HT-29 (cell line): ENCODE measurements at places on chromosomes 12 and 14. TPM values are rescaled to one million over a fixed set of nuclear protein-coding genes. Genes with fewer than 3 reads are reported as not detected.

DNA sequence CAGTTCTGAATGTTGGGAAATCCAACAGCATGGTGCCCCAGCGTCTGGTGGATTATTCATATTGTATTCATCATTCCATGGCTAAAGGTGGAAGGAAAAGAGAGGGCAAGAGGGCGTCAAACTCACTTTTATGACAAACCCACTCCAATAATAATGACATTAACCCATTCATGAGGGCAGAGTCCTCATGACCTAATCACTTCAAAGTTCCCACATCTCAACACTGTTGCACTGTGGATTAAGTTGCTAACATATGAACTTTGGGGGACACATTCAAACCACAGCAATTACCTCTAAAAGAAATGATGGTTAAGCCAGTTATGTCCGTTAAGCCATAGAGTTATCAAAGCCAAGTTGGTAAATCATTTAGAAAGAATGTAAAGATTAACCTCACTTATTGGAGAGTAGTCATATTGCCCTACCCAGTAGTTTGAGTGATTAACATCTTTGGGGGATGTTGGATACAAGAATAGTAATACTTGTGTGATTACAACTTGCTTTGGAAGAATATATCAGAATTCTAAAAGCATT, 212.4 kb upstream of the FLRT2 start:
- DNase-seq, result no peak

GRCh38 chr12:78866518-78866917, 1.9 kb downstream of the SYT1 start:
- DNase-seq, result no peak

DNA sequence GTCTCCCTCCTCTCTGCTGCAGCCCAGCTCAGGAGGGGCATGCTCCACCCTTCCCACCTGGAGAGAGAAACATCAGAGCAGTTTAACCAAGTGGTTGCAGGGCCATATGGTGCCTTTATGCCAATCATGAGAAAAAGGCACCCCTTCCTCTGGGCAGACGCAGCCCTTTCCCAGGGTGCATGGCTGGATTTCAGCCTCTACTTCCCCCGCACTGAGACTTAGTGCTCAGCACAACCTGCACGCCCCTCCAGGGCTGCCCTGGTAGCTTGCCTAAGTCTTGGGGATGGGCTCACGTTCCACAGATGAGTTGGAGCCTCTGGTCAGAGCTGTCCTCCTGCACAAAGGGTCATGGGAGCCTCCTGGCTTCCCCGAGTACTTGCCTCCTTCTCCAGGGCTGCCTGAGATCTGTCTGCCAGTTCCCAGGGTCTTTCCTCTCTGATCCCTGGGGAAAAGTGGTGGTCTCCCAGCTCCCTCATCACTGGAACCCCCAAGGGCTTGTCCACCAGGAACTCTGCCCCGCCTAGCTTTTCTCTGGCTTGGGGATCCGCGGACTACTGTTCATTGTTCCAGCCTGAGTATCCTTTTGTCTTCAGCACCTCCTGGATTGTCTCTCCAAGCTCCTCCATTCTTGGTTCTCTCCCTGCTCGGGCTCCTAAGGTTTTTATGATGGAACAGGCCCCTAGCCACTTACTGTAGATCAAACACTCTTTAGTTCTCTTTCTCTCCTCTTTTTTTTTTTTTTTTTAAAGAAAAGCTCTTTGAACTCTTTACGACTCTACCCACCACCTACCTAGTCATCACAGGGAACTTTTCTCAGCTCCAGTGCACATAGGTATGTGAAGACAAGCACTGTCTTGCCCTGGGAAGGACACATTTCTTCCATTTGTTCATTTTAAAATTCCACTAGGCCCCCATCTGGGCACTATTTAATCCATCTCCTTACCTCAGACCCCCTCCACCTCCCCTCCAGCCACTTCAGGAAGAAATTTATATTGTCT, 6.1 kb upstream of the KRT74 start:
- no peak for DNase-seq

DNA sequence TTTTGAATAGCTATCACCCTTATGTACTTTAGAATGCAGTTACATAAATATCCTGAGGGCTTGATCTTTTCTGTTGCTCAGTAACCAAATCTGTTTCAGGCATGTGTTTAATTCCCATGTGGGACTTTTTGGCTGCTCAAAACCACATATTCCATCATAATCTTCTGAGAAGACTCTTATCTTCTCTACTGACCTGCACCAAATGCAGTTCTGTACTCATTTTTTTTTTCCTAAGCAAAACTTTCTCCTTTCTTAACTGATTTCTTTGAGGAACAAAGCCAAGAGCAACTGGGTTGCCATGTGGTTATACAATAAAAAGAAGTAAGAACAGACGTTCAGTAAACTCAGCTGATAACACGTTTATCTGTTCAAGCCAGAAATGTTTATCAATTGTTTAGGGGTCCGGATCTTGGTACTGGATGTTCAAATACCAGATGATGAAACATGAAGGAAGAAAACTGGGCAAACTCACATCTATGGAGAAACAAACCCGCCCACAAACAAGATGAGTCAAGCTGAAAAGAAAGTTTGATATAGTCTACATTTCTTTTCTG, 50.1 kb downstream of the TMEM132C start:
- no peak for DNase-seq

GRCh38 chr14:64792231-64792630, 87.5 kb downstream of the SPTB start:
- no peak for DNase-seq

DNA sequence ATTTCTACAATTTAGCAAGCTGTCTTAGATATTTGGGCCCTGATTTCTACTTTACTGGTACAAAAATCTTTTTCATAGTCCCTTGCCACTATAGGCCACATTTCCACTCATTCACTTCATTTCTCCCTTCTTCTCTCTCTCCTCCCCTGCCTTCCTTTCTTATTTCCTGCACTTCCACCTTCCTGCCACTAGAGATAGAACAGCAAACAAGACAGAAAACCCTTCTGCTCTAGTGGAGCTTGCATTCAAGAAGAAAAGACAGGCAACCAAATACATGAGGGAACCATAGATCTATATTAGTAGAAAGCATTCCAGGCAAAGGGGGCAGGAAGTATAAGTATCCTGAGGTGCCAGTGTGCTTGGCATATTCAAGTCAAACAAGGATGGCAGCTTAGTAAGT, 623.5 kb downstream of the FLRT2 start:
- no peak for DNase-seq

DNA sequence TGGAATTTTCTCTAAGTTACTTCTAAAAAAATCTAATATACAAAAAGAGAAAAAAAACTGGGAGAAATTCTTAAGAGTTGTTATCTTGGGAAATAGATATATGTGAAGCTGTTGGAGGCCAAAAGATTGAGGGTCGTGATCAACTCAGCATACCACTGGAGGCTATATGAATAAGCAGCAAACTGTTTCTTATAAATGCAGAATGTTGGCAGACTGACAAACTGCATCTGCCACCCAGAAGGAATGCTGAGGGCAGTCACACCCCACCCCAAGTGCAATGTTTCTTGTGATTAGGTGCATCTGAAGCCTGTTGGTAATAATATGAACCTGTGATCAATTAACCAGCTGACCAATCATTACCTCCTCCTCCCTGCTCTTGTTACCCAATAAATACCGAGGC, 818.6 kb upstream of the MGAT4C start:
- no peak for DNase-seq

DNA sequence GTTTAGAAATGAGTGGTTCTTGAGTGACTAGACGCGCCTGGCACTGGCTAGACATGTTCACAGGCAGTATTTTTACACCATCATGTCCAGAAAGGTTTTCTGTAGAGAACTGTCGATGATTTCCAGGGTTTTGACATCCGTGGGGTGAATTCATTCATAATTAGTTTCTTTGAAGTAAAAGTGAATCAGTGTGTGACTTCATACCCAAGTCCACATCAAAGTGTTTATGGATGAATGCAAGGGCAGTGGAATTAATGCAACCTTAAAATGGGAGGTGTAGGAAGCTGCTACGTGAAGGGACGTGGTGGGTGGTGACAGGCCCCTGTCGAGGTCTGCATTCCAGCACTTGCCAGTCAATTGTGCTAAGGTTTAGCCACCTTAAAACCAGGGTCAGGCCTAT, 38.4 kb upstream of the ELK3 start:
- DNase-seq, result no peak

DNA sequence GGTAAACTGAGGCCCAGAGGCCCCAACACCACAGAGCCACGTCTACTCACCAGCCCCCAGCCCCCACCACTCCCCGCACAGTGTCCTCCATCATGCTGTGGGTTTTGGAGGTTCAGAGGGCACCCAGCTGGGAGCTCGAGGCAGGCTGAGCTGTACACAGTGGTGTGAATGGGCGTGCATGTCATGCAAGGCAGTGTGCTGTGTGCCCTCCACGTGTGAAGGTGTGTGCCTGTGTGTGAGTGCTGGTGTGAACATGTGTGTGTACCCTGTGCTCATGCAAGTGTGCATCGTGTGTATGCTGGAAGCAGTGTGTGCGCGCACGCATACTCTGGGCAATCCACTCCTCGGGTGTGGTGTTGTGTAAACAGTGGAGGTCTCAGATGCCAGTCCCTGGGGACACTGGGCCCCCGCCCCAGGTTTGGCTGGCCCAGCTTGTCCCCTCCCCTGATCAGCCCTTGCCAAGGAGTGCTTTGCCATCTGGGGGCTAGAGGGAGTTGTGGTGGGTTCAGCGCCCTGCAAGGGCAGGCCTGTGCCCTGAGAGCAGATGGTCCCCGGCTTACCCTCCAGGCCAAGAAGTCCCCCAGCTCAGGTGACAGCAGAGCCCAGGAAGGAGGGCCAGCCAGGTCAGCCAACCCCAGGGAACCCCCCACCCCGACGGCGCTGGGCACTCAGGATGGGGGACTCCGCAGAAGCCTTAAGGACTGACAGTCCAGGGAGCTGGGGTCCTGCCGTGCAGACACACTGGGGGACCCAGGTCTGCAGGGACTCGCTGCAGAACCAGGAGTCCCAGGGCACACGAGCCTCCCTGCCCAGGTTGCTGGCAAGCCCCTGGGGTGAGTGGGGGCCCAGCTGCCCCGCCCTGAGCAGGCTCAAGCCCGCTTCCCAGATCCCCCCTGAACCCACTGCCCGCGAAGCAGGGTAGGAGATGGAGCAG, 23.8 kb upstream of the GPR132 start:
- DNase-seq, result no peak

GRCh38 chr12:19482551-19483109, 43.3 kb downstream of the AEBP2 start:
- no peak for DNase-seq

- DNase-seq, result no peak
These were observed 250.8 kb downstream of the SLC6A15 start for GRCh38 chr12:84661786-84662185.

- no peak for DNase-seq
These were observed 3.2 kb upstream of the MEG3 start for GRCh38 chr14:100822532-100823296.

GRCh38 chr14:35284506-35284905, 7.7 kb upstream of the PSMA6 start:
- DNase-seq, result no peak

DNA sequence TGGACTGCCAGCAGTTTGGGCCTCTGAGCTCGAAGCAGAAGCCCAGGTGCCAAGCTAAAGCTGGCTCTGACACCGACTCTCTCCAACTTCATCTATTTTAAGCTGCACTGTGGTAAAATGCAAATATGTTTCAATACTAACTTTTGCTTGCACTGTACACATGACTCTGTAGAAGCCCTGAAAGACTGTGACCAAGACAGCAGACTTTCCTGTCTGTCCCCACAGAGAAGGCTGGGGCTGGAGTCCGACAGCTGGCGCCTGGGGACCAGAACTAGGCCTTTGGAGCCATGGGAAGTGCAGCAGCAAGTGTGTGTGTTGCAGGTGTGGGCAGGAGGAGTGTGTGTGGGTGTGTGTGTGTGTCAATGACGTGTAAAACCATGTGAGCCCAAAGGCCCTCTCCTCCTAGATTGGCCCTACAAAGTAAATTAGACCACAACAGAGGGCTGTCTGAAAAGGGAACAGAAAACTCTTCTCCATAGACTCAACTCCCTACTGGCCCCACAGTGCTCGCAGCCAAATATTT, 16.4 kb upstream of the RAB35 start:
- DNase-seq, result no peak

DNA sequence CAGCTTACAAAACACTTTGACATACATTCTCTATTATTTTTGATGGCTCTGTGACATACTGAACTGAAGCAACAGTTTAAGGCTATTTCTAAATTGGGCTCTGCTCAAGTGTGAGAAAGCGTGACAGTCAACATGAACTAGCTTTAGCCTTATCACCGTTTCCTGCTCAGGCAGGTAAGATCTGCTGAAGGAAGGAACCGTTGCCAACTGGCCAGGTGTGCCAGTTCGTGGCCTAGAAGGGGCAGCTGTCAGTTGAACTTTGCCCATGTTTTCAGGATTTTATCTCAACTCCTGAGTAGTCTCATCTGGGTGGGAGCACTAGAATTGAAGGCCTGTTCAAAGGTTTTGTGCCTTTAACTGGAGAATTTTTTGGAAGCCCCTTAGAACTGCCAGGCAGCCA, 79.5 kb downstream of the ETV6 start:
- DNase-seq, result peak; percentile 86

DNA sequence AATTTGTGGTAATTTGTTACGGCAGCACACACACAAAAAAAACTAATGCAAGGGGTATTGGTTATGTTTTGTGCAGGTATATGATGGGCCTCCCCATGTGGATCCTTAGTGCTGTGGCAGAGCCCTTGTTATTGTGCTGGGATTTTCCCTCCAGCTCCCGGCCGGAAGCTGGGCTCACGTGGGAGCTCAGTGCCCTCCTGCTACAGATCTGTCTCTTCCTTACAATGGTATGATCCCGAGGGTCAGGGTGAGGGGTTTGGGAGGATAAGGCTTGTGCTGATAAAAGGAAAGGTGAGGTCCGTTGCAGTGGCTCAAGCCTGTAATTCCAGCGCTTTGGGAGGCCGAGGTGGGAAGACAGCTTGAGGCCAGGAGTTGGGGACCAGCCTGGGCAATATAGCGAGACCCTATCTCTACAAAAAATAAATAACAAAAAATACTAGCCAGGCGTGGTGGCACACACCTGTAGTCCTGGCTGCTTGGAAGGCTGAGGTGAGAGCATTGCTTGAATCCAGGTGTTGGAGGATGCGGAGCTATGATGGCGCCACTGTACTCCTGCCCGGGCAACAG, 861 bp upstream of the SLC48A1 start:
- DNase-seq, result no peak

- no peak for DNase-seq
These were observed 93.1 kb upstream of the ZDHHC17 start for GRCh38 chr12:76670776-76671175.

DNA sequence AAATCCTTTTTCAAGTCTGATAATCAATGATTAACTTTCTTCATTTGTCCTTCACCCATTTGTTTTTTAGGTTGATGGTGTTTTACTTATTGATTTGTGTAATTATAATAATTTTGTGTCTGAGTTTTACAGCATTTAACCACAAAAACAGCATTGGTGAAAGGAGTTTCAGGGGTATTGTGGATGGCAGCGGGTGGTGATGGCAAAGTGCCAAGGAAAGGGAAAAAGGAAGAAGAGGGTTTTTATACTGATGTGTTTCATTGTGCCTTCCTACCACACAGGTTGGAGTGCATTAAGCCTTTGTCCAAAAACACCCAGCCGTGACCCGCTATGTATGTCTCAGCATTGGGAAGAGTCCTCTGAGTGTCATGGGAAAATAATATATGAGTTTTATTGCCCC, 150.3 kb downstream of the DAD1 start:
- no peak for DNase-seq

Gene DIO3
- total RNA-seq, result 0.03 and 0.60 TPM in 2 replicates

Gene ADCK1
- 3.7 and 4.3 TPM in 2 replicates for total RNA-seq

Gene NEUROD4
- total RNA-seq, result not detected in 2 replicates

Gene RIPK3
- 20.7 and 24.9 TPM in 2 replicates for total RNA-seq

Gene NGB
- total RNA-seq, result not detected in 2 replicates

Gene ETFBKMT
- 0.08 and 1.1 TPM in 2 replicates for total RNA-seq
